Stimulated activated CD4-positive, alpha-beta T cell treated with anti-CD3 and anti-CD28 coated beads, Interleukin-1b, Interleukin-23, amount 100 ng/mL, for 1 hour (primary cell): ENCODE measurements at places on chromosomes 13 and 19.

DNA sequence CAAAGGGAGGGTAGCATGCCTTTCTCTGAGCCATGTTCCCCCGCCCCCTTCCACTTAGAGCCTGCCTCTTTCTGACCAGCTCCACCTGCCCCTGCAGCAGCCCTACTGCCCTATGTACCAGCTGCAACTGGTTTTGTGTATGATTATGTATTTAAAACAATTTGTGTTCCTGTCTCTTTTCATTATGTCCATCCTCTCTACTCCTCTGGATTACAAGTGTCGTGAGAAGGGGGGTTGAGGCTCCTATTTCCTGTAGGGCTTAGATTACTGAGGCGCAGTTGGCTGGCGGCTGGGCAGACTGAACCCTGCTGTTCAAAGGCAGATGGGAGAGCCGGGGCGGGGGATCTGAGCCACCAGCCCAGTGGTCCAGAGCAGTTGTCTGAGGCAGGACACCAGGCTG is 213.3 kb downstream of the KCNRG start:
- DNase-seq, result no peak

DNA sequence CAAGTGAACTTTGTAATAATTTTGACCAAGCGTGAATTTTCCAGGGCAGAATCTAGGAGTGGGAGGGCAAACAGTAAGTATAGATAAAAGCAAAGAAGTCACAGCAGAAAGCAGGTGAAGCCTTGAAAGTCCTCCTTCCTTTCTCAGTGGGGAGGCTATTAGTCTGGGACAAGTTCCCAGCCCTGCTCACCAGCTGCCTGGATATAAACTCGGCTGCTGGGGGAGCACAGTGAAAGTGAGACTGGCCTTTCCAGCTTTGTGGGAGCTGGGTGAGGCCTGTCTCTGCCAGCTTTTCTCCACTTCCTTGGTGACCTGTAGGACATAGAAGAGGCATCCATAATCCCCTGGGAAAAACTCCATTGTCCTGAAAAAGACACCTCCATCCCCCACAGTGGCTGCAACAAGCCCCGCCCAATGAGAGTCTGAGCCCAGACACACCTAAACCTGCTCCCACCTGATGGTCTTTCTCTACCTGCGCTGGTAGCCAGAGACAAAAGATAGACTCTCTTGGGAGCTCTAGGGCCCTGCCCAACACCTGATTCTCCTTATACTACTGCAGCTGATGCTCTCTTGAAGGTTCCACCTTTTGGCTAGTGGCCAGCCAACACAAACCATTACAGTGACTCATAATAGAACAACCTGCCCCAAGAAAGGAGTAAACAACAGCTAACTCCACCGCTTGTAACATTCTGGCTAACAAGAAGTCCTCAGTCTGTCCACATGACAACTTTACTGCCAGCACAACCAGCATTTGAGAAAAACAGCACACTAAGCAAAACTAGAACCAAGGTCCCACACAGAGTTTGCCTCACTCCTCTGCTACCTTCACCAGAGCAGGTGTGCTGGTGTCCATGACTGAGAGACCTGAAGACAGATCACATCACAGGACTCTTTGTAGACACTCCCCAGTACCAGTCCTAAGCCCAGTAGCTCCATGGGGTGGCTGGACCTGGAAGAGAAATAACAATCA is 252.2 kb upstream of the SLITRK6 start:
- DNase-seq, result no peak

GRCh38 chr13:72534951-72535640 is 192.3 kb downstream of the MZT1 start:
- no peak for DNase-seq

DNA sequence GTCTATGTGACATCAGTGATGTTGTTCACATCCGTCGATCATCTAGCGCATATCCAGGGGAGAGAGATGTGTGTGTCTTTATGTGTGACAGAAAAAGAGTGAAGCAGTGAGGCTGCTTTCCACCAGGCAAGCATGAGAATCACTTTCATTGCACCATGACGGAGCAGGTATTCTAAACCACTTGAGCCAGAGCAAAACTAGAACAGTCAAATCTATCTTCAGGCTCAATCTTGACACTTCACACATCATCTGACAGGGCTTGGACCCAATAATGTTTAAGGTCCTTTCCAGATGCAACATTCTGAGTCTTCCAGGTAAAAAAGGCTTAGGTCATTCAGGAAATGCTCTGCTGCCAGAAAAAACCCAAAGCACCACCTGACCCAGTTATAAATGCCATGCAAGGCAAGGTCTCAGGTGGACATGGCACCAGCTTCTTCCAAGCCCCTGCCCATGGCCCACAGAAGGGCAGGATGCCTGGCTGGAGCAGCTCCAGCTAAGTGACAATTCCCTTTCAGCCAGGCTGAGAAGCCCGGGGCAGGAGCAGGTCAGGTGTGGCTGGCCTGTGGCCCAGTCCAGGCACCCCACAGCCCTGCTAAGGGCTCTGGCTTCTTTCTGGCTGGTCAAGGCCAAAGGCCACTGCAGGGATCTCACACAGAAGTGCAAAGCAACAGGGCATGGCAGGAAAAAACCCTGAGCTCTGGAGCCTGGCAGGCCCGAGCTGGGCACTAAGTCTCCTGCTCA is 5.0 kb downstream of the ELAVL1 start:
- no peak for DNase-seq

- DNase-seq, result no peak
Measured at GRCh38 chr19:40907968-40908735, 26.1 kb upstream of the CYP2A7 start.

DNA sequence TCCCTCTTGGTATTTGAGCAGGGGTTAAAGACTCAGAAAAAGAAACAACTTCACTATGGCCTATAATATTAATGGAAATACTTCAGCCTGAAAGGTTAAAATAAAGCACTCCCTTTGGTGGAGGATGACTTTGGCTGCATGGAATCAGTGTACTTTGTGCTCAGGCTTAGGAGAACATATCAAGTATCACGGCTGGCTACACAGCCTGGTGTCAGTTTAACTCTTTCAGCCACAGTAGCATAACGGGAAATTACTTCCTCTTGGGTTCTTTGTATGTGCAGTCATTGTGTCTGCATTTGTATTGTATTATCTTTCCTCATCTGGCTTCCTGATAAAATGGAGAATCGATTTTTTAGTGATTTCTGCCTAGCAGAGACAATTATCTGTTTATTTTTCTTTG is 239.0 kb downstream of the GGACT start:
- DNase-seq, result no peak

GRCh38 chr19:39032063-39032918 is at the start of gene FBXO27:
Gene FBXO27, minus strand, starts transcription at chr19:39032549. Its CDS starts 322 bp downstream, at chr19:39032227.
- DNase-seq, result no peak

- DNase-seq, result no peak
Measured at GRCh38 chr13:31444266-31444856, 244.6 kb downstream of the B3GLCT start.

- DNase-seq, result no peak
Measured at GRCh38 chr13:34086281-34086680, 268.3 kb downstream of the RFC3 start.

- DNase-seq, result no peak
Measured at GRCh38 chr19:50812474-50812873, 11.1 kb downstream of the KLK1 start.

GRCh38 chr19:16579381-16579780 is 7.2 kb upstream of the SLC35E1 start:
- no peak for DNase-seq

DNA sequence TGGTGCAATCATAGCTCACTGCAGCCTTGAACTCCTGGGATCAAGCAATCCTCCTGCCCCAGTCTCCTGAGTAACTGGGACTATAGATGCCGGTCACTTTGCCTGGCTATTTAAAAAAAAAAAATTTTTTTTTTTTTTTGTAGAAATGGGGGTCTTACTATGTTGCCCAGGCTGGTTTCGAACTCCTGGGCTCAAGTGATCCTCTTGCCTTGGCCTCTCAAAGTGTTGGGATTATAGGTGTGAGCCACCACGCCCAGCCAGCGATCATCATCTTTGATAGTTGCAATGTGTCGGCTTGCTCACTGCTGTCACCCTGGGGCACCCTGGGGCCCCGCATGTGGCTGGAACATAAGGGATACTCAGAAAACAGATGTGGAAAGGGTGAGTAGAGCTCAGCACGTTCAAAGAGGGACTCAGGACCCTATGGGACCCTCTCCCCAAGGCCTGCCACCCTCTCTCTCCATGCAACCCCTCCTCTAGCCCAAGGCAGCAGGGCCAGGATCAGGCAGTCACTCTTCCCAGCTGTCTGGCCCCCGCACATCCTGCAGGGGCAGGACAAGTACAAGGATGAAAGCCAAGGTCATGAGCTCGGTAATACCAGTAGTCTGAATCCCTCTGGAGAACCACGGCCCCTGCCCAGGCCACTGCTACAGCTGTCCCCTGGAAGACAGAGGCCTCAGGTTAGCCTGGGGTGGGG is 6.5 kb upstream of the CCL25 start:
- no peak for DNase-seq

- DNase-seq, result no peak
Measured at GRCh38 chr13:50170447-50171037, 155.3 kb downstream of the KCNRG start.

GRCh38 chr13:48600374-48601364 is 53.1 kb upstream of the CYSLTR2 start:
- DNase-seq, result no peak

DNA sequence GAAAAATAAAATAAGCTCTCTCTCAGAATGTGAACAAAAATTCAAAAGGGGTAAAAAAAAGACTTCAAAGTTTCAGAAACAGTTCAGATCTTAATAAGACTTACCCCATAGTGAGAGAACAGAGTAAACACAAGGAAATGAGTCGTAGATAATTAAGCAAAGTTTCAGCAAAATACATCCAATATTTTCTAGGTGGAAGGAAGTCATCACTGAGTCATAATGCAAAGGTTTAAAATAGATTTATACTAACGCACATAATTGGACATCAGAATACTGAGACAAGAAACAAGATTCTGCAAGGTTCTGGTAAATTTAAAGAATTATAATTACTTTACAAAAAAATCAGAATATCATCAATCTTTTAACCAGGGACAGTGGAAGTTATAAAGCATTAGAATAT is 1370.7 kb upstream of the ATXN8OS start:
- no peak for DNase-seq

GRCh38 chr13:72113076-72113475 is 246.1 kb upstream of the DACH1 start:
- no peak for DNase-seq

DNA sequence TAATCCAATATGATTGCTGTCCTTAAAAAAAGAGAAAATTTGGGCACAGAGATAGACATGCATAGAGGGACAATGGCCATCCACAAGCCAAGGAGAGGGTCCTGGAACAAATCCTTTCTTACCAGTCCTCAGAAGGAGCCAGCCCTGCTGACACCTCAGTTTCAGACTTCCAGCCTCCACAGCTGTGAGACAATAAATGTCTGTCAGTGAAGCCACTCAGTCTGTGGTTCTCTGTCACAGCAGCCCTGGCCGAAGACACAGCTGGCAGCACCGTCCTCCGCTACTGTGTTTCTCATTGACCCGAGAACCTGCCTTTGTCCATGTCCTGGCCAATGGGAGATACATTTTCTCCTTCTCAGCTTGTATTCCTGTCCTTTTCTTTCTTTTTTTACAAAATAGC is 207.9 kb downstream of the TM9SF2 start:
- DNase-seq, result no peak

DNA sequence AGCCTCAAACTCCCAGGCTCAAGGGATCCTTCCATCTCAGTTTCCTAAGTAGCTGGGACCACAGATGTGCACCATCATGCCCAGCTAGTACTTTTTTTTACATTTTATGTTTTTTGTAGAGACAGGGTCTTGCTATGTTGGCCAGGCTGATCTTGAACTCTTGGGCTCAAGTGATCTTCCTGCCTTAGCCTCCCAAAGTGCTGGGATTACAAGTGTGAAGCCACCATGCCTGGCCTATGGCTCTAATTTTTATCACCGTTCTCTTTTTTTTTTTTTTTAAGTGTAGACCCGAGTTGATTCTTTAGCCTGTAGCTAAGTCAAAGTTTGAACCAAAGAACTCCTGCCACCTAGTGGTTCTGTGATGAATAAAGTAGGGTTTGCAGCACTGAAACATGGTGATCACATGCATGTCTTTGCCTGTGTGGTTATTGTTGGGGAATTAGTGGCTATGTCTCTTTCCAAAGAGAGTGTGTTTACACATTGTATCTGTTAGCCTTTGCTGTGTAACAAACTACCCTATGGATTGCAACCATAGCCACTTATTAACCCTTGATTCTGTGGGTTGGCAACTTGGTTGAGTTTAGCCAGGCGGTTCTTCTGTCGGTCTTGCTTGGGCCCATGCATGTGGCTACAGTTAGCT is 11.6 kb downstream of the NFILZ start:
- no peak for DNase-seq

DNA sequence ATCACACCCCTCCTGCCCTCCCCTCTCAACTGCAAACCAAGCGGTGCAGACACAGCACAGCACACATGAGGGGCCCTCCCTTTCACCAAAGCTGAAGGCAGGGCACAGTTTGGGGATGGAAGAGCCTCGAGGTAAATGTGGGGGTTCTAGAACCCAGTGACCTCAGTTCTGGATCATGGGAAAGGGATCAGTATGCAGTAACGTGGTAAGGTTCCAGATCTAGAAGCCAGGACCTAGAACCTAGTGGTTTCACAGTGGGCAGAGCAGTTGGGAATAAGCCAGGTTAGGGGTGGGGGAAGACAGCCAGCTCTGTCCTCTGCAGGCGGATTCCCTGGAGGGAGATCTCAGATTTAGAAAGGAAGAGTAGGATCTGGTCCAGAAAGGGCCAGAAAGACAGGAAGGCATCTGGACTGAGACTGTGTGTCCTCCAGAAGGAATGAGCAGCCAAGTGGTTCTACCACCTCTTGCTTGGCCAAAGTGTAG is 3.1 kb downstream of the FTL start:
- no peak for DNase-seq

- DNase-seq, result no peak
Measured at GRCh38 chr13:30805603-30806011, 70.3 kb downstream of the ALOX5AP start.

DNA sequence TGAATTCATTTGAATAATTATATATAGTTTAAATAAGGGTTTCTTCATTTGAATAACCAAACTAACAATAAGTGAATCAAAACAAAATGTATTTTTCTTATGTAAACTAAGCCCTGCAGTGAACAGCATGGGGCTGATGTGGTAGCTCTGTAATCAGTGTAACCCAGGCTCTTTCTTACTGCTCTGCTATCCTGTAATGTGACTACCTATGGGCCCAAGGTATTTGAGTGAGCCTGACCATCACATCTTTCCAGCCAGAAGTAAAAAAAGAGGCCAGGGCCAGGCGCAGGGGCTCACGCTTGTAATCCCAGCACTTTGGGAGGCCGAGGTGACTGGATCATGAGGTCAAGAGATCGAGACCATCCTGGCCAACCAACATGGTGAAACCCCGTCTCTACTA is 494.6 kb downstream of the DCT start:
- DNase-seq, result no peak
